ENCODE measurements at places on chromosomes 16 and 17.

- no peak for DNase-seq
Measured at GRCh38 chr17:29008591-29008990, 2.8 kb upstream of the SEZ6 start.

- no peak for DNase-seq
Measured at GRCh38 chr17:17868641-17869522, 32.1 kb upstream of the SREBF1 start.

DNA sequence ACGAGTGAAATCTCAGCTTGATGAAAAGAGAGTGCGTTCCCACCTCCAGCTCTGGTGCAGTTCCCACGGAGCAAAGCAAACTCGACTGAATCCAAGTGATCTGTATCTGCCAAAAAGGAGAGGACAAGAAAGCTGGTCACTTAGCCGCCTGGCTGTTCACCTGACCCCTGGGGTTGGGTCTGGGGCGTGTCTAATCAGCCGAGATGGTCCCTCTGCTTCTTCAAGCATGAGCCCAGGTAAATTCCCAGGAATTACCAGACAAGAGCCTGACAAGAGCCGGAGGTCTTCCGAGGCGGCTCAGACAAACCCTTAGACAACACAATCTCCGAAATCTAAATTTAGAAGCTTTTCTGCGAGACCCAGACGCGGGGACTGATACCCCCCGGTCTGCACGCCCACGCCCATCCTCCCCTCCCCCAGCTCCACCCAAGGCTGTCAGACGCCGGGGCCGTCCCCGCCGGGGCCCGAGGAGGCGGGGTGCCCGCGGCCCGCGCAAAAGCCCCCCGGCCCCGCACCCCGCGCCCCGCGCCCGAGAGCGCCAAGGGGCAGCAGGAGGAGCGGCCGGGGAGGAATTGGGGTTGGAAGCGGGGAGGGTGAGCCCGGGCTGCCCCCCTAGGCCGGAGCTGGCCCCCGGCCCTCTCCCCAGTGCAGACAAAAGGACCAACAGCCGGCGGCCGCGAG is 674 bp downstream of the ZNF821 start:
- peak; percentile 55 for DNase-seq

DNA sequence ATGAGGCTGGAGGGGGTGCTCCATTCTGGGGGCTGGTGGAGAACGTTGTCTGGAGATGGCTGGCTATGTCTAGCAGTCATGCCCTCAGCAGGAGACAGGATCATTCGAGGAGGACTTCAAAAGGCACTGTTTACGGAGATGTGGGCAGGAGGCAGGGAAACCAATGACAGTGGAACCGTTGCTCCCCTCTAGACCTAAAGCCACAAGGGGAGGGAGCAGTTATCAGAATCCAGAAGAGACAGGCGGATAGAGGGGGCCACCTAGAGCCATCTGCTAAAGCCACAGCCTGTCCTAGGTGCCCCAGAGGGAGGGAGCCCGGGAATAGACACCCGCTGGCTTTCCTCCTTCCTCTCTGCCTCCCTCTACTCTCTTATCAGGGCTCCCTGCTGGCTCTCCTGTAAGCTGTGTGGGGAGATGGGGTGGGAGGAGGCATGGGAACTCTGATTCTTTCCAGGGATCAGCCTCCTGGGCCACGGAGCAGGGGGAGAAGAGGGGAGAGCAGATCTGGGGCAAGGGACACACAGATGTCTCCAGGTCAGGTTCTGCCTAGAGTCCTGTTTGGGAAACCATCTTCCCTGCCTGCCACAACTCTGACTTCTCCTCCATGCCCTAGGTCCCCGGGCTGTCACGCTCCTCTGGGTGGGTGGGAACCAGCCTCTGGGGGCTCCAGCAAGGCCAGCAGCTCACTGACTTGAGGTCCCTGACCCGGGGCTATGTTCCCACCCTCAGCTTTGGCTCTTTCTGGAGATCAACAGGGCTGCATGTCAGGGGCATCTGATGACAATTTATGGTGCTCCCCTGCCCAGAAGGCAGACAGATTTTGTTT is 42.3 kb downstream of the IRX3 start:
- DNase-seq: no peak

DNA sequence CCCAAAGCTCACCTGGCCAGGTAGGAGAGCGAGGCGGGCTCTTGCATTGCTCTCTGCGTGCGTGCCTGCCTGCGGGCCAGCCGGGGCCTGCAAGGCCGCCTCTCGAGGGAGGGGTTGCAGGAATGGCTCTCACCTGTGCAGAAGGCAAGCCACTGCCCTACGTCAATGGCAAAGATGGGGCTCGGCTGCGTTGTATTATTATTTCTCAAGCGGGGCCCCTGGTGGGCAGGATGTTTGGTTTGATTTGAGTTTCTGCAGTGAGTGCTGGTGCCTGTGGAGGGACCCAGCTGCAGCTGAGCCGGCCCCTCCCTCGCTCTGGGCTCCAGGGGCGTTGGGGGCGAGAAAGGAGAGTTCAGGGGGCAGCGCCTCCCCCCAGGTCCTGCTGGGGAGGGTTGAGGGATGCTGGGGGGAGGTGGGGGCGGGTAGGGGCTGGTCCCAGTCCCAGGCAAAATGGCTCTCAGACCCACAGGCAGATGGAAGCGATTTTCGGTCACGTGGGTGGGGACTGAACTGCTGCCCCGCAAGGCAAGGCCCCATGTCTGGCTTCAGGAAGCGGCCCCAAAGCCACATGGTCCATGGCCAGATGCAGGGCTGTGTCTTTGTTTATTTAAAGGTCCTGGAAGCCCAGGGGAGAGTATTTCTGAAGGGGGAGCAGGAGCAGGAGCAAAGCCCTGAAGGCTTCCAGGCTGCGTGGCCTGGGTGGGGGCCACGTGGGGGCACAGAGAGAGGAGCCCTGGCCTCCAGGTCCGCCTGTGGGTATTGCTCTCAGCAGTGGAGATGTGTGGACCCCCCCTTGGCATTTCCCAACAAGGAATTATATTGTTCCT is 338.8 kb downstream of the SEC14L1 start:
- DNase-seq: no peak

DNA sequence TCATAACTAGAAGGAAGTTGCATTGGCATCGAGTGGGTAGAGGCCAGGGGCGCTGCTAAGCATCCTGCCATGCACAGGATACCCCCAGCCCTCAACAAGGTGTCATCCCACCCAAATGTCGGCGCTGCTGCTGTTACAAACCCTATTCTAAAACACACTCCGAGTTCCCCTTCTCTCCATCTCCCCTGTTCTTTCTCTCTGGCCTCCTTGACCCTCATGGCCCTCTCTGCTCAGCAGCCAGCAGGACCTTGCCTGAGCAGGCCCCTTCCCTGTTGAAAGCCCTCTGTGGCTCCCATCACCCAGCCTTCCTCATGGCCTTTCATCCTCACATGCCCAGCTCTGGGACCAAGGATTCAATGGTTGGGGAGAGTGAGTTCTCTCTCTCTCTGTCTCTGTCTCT is 22.3 kb upstream of the CACNG5 start:
- DNase-seq: no peak

DNA sequence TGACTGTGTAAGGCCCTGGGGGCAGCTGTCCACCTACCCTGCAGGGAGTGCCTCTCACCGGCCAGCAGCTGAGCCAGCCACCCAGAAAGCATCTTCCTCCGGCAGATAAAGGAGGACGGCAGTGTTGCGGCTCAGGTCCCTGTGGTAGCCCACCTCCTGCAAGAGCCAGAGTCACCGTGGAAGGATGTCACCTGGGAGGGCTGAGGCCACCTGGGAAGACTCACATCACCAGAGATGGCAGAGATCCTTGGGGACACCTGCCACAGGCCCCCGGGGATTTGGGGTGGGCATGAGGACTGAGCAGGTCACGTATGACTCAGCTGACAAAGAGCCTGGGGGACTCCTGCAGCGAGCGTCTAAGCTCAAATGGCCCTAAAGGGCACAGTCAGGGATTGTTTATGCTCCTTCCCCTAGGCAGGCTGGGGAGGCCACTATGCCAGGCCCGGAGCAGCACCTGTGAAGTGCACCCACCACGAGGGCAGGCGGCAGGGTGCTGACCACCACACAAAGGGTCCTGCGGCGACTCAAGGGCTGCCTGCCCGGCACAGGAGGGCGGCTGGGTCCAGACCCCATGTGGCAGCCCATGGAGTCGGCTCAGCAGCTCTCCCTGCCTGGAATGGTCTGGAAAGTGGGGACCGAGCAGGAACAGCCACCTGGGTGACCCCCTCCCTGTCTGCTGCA is 44.1 kb downstream of the TNFRSF13B start:
- no peak for DNase-seq

DNA sequence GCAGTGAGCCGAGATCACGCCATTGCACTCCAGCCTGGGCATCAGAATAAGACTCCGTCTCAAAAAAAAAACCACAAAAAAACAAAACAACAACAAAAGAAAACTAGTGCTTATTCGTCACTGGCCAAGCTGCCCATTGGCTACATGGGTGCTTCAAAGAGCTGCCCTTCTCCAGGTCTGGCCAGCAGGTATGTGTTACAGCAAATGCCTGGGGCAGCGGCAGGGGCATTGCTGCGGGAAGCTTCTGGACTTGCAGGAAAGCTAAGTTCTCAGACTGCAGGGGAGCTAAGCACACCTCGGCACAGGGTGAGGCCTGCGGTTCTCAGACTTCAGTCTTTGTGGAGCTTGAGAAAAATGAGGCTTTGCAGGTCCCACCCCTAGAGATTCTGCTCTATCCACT is 4.1 kb upstream of the STH start:
- no peak for DNase-seq

GRCh38 chr16:28585674-28586073 is 11.2 kb downstream of the SULT1A2 start:
- DNase-seq: no peak

GRCh38 chr17:66468241-66469087 is 166.1 kb downstream of the PRKCA start:
- DNase-seq: no peak

DNA sequence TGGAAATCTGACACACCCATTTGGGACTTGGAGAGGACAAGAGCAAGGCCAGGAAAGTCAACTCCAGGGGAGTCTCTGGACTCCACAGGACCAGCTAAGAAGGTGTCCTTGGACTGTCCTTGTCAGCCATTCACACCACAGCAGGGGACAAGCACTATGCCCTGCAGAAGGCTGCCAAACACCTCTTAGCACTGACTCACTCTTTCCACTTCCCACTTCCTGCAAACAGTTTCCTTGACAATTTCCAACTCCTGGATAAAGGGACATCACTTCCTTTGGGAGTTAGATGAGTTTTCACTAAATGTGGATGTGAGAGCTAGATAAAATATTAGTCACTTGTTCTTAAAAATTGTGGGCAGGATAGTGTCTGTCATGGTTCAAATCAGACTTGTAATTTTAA is 37.8 kb upstream of the BCAR1 start:
- no peak for DNase-seq

DNA sequence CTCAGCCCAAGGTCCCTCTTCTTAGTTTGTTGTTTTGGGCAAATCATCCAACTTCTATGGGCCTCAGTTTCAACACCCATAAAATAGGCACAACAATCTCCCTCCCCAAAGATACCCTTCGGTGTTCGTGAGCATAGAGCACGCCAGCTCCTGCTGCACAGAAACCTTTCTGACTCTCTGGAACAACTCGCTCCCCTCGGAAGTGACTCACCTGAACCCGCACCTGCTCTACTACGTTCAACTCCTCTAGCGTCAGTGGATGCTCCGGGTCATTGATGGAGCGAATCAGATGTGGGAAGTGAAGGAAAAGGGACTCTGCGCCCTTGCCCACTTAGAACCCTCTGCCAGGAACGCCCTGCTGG is 445 bp downstream of the CIAO2B start:
- DNase-seq: peak; percentile 51

GRCh38 chr17:35546487-35546886 is 9.0 kb upstream of the SLFN12L start:
- DNase-seq: no peak

- DNase-seq: no peak
Measured at GRCh38 chr16:10631886-10632285, 51.5 kb upstream of the EMP2 start.

GRCh38 chr16:58793366-58793765 is 59.2 kb upstream of the GOT2 start:
- DNase-seq: no peak

DNA sequence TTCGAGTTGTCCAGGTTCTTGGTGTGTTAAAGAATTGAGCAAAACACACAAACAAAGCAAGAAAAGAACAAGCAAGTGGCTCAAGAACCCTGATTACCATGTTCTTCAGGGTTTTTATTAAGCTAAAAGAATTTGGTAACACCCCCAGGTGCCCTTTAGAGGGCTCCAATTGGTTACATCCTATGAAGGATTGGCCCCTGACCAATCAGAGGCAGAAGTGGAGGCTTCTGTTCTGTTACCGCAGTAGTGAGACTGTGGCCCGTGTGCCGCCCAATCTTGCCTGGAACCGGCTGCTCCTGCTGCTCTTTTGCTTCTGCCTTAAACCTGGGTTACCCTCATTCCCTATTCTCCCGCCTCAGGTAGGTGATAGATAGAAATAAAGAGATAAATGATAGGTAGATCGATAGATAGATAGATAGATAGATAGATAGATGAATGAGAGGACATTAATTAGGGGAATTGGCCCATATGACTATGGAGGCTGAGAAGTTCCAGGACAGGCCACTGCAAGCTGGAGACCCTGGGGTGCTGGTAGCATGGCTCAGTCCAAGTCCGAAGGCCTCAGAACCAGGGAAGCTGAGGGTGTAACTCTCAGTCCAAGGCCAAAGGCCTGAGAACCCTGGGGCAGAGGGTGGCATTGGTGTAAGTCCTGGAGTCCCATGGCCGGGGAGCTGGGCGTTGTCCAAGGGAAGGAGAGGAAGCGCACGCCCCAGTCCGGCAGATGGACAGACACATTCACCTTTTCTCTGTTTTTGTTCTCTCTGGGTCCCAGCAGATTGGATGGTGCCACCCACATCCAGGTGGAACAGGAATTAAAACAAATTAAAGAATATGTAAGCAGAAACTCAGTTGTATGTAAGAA is 3.5 kb upstream of the CA5A start:
- DNase-seq: no peak

DNA sequence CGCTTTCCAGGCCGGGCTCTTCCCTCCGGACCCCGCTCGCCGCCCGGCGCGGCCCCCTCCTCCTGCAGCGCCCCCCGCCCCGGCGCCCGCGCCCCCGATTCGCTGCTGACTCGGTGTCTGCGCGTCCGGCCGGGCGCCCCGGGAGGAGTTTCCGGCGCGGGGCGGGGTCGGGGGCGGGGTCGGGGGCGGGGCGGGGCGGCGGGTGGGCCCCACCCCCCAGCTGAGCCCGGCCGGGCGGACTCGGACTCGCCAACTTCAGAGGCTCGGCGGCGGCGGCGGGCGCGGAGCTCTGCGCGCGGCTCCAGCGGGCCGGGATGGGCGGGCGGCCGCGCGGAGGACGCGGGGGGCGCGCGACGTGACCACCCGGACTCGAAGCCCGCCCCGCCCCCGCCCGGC is at the start of gene METRNL:
Gene METRNL, plus strand, starts transcription at position 258 of the 396 bp plus-strand sequence. CDS start 207 bp downstream, outside the sequence.
- DNase-seq: peak; percentile 56

DNA sequence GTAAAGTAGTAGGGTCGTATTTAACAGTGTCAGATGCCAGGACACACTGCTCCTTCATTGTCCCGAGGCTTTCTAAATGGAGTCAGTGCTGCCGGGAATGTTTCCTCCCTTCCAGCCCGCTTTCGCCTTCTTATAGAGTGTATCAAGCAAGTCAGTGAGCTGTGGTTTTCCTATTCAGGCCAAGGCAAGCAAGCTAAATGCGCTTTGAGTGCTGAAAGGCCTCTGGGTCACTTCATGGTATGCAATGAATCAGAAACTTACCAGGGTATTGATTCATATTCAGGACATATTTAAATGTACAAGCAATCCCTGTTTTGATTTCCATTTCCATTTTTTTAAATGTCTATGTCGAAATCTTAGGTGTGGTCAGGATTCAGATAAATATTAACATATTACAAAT is 327.9 kb upstream of the SOX9 start:
- no peak for DNase-seq

GRCh38 chr17:83185023-83186002 is 105.9 kb downstream of the METRNL start:
- DNase-seq: no peak
